ENCODE measurements at places on chromosomes 2 and 18. TPM values are rescaled to one million over a fixed set of nuclear protein-coding genes. Genes with fewer than 3 reads are reported as not detected.

DNA sequence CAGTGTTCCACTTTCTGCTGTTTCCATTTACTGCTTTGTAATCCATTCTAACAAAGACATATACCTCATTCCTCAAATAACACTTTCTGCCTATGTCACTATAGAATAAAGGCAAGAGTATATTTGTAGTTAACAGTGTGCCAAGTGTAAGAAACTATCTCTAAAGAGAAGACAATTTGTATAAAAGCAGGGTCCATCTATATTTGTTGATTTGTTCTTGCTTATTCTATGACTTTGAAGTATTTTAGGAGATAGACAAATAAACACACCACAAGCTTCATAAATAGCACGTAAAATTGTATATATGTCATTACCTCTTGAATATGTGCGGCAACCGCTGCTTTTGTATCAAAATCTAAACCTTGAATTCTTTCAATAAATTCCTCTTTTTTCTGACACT is 56.0 kb downstream of the CCDC88A start:
- DNase-seq, result no peak

DNA sequence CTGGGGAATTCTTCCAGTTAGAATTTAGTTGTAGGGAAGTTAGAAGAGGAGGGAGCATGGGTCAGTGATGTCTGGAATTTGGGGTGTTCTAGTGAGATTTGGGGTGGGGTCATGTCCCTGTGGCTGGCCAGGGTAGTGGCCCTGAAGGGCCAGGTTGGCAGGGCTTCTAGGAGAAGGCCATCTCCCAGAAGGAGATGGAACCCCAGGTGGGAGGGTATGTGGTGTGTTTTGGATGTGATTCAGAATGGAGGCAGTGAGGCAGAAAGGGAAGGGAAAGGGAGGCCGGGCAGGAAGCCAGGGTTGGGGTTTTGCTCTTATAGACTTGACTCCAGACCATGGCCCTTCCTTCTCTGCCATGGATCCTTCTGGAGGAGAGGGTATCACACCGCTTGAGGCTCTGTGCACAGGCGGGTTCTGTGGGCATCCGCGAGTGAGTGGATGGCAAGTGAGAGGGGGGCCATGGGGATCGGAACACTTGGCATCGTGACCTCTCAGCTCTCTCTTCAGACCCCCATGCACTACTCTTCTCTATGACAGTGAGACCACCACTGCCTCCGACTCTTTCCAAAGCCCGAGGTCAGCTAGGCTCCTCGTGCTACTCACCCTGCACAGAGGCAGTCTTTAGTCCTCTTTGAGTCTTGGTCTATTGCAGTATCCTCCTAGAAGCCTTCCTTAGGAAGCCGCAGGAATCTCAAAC is 7.3 kb downstream of the GREB1 start:
- no peak for DNase-seq

GRCh38 chr2:43027097-43027873 is 199.1 kb downstream of the ZFP36L2 start:
- no peak for DNase-seq

- DNase-seq, result no peak
These were observed 12.0 kb downstream of the MEMO1 start for GRCh38 chr2:31998731-31999383.

DNA sequence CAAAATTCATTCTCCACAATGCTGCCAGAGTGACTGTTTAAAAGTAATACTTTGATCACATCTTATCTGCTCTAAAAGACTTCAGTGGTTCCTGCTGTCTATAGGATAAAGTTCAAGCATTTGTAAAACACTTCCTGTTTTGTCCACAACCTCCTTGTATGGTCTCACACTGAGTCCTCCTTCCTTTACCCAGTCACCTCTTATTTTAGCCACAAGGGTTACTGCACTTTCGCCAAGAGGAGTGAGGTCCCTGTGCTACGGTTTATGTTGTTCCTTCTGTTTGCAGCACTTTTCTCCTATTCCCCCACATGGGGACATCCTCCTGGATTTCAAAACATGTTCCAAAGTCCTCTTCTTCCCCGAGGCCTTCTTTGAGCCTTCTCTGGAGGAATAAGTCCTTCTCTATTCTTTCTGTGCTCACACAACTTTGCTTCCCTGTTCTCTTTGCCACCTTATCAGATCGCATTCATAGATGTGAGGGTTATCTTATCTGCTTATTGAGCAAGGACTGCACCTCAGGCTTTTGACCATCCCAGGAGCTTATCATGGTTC is 112.2 kb upstream of the NABP1 start:
- no peak for DNase-seq

GRCh38 chr2:162293122-162293786 is 25.2 kb downstream of the IFIH1 start:
- DNase-seq, result no peak

DNA sequence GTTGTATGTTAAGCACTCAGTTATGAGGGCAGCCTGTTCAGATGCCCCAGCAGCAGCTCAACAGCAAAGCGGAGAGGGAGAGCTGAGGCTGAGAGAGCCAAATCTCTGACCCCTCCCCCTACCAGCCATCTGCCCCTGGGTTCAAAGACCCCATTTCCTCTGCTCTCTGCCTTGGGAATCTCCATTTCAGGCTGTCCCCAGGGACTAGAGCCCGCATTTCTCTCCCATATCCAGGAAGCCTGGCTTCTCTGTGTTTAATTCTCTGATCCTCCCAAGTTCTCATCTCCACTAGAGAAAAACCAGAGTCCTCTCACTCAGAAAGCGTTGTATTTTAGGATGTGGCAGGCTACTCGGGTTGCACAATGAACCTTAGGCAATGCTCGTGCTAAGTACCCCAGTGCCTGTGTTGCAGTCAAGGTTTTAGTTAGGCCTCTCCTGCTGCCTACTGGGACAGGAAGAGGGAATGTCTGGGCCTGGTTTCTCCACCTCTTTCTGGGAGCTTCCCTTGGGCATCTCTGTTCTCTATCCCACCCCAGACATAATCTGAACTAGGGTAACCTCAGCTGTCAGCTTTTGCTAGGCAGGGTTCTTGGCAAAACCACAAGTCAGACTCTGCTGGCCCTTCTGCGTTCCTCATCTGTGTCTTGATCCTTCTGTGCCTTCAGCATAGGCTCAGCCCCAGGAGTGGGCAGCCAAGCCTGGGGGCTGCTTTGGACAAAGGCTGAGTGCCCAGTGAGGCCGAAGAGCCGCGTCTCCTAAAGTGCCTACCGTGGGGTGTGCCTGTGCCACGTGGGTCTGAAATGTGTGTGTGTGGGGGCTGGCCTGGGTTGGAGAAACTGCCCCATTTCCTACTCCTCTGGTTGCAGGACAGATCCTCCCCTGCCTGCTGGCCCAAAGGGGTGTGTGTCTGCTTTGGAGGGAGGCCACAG is 96.8 kb downstream of the STPG4 start:
- DNase-seq, result no peak

GRCh38 chr2:103327386-103327785 is 565.6 kb downstream of the TMEM182 start:
- no peak for DNase-seq

DNA sequence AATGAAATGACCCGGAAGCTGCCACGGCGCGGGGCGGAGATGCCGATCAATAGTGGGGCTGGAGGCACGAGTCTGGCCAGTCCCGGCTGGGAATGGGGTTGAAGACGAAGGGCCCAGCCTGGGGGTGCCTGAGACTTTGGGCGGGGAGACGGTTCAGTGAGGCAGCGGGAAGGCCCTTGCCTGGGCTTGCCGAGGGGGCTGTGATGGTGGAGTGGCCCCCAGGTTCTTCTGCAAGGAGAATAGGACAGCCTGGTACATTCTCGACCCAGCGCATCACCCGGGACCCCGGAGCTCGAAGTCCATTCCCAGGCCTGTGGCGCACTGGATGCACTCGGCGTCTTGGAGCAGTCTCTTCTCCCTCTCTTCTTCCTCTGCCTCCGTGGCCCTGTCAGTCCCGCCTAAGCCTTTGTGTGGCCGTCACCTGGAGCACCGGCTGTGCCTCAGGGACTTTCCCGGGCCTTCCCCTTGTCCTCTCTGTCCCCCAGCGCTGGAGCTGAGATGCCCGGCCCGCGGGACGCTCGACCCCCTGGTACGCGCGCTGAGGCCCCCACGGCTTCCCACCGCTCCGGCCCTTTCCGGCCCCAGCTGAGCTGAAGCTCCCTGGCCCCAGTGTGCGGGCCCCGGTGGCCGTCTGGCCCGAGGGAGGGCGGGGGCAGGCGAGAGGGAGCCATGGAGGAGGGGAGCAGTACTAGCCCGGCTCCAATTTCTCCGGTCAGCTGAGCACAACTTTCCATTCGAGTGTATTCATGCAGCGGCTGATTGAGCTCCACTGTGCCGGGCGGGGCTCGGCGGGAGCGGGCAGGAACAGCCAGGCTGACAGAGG is 8.0 kb downstream of the SIX3 start:
- no peak for DNase-seq

Gene CNDP1
- 0.53 TPM for total RNA-seq

Gene AQP12B
- total RNA-seq, result 1.9 TPM

Gene LYPD6B
- total RNA-seq, result not detected

Gene CLASP1
- 30.5 TPM for total RNA-seq
